ENCODE measurements at places on chromosomes 5 and 9.

DNA sequence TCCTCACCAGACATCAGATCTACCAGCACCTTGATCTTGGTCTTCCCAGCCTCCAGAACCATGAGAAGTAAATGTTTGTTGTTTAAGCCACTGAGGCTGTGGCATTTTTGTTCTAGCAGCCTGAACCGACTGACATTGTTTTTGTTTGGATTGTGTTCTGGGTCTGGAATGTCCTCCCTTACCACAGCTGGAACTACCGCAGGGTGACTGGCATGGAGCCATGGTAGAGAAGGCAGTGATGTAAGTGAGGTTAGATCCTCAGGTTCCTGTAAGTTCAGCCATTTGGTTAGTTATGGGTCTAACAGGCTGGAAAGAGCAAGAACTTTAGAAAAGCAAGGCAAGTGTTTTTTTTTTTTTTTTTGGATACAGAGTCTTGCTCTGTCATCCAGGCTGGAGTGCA, 209.3 kb downstream of the DAB2IP start:
- DNase-seq = peak; percentile 77

- peak; percentile 97 for DNase-seq
Observed at GRCh38 chr9:108673386-108673785, 182.4 kb downstream of the ACTL7B start.

GRCh38 chr9:125600194-125600593, 106.8 kb downstream of the MAPKAP1 start:
- no peak for DNase-seq

- no peak for DNase-seq
Observed at GRCh38 chr5:59021286-59021673, 438.4 kb downstream of the RAB3C start.

DNA sequence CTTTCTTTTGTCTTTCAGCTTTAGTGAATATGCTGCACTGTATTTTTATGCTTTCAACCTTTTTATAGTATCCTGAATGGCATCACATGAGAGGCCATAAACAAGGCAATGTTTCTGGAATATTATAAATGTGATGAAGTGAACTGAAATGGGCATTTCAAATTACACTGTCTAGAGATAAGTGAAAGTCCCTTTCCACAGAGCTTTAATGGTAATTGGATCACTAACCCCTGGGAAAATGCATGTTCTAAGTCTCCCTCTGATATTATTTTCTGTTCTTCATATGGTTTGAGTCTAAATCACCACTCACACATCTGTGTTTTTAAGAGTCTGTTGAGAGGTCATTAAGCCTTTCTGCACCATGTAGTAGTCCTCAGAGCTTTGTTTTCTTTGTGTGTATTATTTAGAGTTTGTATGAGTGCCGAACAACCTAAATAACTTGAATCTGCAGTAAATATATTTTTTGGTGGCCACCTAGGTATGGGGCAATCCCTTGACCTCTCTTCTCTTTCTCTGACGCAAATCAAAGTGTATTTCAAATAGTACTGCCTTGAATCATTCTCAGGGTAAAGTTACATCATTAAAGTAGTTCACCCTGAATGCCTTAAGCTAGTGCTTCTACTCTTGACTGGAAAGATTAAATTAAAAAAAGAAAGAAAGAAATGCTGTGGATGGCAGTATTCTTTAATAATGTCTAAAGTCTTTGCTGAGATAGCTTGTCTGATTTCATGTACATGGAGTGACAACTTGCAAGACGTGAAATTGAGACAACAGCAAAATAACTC, 1931.0 kb upstream of the CDH6 start:
- peak; percentile 1 for DNase-seq

GRCh38 chr9:123642291-123643278, 286.6 kb downstream of the CRB2 start:
- no peak for DNase-seq

DNA sequence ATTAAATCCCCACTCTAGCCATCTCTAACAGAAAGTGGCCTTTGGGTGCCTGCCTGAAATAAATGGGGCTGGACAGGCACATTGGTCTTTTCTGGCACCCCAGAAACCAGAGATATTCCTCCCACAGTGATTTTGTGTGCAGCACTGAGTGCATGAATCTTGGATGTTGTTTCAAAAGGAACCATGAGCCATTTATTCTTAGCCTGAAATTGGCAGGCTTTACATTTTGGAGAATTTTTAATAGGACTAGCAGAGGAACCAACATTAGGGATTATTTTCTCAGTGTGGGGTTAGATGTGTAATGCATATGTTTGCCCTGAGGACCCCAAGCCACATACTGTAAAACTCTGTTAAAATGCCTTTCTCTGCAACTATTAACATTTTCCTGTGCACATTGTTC, 451.3 kb downstream of the NFIB start:
- DNase-seq = no peak
